ENCODE measurements at places on chromosomes 4 and X. TPM values are rescaled to one million over a fixed set of nuclear protein-coding genes. Genes with fewer than 3 reads are reported as not detected.

- no peak for DNase-seq
Measured at GRCh38 chrX:38999967-39000745, 198.9 kb downstream of the MID1IP1 start.

DNA sequence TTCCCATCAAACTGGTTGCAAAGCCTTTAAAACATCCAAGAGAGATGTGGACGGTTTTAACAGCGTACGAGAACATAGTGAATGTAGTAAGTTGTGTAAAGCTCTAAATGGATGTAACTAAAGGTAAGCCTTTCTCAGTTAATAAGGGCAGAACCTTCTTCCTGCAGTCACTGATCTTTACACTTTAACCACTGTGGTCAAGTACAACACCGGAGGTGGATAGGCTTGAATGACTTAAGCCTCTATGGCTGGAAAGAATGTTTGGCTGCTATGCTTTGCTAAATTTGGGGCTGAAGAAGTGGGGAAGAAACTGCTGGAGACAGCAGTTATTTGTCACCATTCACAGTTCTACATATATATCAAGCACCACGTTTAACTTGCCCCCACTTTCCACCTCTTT, 285.1 kb upstream of the FMR1 start:
- DNase-seq: no peak

- no peak for DNase-seq
Measured at GRCh38 chr4:159242427-159242826, 139.5 kb downstream of the RAPGEF2 start.

HS3ST1 gene
- 1.9 TPM for polyA plus RNA-seq

DNA sequence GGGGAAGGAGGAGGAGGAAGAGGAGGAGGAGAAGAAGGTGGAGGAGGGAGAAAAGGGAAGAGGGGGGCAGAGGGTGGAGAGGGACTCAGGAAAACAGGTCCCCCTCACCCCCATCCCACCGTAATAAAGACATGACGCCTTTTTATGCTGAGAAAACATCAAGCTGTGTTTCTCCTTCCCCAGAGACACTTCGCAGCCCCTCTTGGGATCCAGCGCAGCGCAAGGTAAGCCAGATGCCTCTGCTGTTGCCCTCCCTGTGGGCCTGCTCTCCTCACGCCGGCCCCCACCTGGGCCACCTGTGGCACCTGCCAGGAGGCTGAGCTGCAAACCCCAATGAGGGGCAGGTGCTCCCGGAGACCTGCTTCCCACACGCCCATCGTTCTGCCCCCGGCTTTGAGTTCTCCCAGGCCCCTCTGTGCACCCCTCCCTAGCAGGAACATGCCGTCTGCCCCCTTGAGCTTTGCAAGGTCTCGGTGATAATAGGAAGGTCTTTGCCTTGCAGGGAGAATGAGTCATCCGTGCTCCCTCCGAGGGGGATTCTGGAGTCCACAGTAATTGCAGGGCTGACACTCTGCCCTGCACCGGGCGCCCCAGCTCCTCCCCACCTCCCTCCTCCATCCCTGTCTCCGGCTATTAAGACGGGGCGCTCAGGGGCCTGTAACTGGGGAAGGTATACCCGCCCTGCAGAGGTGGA, 45.3 kb upstream of the SHOX start:
- no peak for DNase-seq

DNA sequence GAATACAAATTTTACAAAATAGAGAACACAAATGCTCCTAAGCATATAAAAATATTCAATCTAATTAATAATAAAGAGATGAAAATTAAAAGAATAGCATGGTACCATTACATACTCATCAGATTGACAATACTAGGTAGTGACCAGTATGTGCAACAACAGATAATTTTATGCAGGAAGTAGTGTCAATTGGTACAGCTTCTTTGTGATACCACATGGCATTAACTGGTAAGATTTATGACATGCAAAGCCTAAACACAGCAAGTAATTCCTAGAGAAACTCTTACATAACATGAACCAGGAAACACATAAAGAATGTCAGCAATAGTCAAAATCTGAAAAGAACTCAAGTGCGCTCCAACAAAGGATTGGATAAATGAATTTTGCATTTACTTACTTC, 26.3 kb downstream of the CXCL2 start:
- no peak for DNase-seq

DGKQ gene
- 6.8 TPM for polyA plus RNA-seq

GPR34 gene
- 5.5 TPM for polyA plus RNA-seq

All from right renal pelvis (tissue), 4 donors.